ENCODE measurements at places on chromosomes 1 and 21.
A peak's percentile ranks its signal among the peaks of the same experiment; 100 is the strongest.

- no peak for DNase-seq
Measured at GRCh38 chr1:161954050-161954449, 69.6 kb downstream of the OLFML2B start.

DNA sequence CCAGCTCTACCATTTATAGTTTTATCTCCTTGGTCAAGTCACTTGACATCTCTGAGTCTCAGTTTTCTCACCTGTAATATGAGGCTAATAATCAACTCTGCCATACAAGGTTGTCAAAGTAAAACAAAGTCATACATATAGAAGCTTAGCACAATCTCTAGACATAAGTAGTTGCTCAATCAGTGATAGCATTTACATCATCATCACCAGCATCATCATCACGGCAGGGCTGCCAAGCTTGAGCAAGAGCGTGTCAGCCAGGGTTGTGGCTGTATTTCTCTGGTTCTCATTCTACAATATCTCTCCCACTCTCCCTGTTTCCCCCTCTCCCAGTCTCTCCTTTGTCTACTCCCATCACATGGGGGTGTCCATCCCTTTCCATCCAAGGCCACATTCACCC, 41.7 kb upstream of the COA6 start:
- DNase-seq, result no peak

DNA sequence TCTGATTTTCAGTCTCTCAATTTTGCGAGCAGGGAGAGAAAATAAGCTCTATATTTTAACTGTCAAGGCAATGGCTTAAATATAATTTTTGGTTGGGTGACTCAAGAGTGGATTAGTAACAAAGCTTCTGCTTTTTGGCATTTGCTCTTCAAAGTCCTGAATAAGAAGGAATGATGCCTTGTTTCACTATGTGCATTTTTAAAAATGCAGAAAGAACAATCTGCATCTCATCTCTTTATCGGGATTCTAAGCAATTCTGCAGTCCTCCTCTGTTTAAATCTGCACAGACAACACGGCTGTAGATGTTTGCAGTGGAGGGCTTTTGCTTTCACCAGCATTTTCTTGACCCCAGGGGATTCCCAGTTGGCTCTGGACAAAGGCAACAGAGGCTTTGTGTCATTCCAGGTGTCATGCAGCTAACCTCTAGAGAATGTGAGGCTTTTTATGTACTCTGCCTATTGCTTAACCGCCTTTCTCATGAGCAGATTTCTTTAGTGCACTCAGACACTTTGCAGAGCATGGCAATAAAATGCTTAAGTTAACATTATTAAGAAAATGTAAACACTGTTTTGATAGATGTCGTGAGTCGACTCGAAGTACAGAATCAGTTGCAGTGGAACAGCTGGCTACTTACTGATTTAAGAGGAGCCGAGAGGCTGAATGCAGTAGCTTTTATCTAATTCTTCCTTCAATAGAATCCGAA, 783.2 kb upstream of the NEGR1 start:
- DNase-seq, result no peak

DNA sequence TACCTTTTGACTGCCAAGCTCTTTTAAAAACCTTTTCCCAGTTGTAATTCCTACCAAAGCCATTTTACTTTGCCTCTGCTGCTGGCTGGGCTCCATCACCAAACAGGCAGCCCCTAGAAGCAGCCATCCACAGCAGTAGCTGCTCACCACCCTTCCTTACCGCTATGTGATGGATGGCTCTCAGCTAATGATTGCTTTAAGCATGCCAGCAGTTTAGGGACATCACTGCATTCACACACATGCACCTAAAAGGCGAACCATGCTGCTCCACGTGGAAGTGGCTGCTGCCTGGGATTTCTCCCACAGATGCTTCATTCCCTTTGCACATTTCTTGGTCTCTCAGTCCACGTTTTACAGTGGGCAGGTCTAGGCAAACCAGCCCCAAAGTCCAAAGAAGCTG, 46.3 kb upstream of the PDE9A start:
- DNase-seq, result no peak

GRCh38 chr1:116254776-116255175, 118.3 kb upstream of the ATP1A1 start:
- DNase-seq, result no peak

- no peak for DNase-seq
Measured at GRCh38 chr1:1427820-1428148, 6.7 kb upstream of the ANKRD65 start.

DNA sequence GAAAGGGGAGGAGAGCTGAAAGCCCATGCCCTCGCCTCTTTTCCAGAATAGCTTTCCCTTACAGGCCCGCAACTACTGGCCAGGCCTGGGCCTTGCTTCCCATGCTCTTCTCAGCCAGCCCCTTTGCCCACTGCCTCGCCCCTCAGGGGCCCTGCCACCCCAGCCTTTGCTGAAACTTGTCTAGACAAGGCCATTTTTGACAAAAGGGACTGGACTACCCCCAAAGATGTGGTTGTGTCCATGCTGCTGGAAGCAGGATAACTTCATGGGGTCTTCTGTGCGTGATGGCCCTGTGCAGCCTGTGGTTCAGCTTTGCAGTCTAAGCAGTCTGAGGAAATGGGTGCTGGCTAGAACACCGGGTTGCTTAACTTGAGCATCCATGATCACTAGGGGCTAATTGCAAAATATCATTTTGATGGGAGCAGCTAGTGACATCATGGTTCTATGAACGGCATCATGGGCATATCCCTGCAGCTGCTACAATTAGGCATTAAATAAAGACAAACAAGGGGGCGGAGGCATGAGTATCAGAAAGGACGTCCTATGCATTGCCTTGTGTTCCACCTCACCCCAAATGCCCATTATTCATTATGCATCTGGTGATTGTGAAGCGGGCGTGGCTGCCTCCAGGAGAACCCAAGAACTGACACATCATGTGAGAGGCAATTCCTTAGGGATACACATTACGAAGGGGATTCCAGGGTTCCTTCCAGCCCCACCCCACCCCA, 36.8 kb downstream of the NTPCR start:
- no peak for DNase-seq

DNA sequence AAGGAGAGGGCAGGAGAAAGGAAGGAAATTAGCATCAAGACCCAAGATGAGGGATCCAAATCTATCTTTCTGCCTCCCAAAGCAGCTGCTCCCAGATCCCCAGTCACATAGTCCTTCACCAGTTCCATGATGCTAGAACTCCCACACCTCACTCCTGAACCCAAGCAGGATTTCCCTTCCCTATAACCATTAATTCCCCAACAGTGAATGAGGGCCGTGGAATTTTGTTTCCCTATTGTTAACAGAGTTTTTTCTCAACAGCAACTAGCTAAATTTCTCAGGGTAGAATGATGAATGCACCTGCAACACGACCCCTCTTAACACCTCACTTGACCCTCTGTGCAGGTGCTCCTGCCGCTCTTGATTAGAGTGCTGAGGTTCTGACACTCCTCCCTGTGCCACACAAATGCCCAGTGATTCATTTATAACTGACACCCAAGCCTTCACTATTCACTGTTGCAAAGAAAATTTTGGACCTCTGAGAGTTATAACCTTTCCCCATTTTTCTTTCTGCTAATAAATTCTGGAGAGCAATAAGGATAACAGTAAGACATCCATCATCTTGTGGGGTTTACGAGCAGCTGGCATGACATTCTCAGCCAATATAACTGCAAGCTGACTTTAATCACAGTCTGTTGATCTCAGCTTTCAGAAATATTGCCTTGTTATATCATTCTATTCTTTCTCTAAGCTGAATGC, 25.4 kb upstream of the NPL start:
- no peak for DNase-seq

DNA sequence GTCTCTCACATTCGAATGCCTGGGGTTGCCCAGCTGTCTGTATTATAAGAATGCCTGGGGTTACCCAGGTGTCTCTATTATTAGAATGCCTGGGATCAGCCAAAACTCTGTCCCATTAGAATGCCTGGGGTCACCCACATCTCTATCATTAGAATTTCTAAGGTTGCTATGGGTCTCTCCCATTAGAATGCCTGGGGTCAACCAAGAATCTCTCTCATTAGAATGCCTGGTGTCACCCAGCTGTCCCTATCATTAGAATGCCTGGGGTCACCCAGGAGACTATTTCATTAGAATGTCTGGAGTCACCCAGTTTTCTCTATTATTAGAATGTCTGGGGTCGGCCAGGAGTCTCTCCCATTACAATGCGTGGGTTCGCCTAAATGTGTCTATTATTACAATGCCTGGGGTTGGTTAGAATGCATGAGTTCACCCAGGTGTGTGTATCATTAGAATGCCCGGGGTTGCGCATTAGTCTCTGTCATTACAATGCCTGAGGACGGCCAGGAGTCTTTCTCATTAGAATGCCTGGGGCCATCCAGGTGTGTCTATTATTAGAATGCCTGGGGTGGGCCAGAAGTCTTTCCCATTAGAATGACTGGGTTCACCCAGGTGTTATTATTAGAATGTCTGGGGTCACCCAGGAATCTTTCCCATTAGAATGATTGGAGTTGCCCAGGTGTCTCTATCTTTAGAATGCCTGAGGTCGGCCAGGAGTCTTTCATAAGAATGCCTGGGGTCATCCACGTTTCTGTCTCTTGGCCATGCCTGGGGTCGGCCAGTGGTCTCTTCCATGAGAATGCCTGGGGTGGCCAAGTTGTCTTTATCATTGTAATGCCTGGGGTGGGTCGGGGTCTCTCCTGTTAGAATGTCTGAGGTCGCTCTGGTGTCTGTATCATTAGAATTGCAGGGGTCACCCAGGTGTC, 59.6 kb downstream of the RNF187 start:
- DNase-seq, result no peak

DNA sequence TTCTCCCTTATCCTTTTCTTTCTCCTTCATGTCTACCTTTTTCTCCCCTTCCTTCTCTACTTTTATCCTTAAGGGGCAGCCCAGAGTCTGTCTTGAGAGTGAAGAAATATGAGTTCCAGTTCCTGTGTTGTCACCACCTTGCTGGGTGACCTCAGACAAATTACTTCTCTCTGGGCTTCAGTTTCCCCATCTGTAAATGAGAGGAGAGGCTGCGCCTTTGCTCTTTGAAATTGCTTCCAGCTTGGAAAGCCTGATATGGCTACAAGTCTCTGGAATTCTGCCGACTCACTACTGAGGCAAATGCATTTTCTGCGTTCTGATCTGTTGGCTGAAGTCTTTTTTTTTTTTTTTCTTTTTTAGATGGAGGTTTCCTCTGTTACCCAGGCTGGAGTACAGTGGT, 119.2 kb downstream of the SYF2 start:
- no peak for DNase-seq

GRCh38 chr1:164265232-164265631, 293.8 kb upstream of the PBX1 start:
- DNase-seq, result no peak

DNA sequence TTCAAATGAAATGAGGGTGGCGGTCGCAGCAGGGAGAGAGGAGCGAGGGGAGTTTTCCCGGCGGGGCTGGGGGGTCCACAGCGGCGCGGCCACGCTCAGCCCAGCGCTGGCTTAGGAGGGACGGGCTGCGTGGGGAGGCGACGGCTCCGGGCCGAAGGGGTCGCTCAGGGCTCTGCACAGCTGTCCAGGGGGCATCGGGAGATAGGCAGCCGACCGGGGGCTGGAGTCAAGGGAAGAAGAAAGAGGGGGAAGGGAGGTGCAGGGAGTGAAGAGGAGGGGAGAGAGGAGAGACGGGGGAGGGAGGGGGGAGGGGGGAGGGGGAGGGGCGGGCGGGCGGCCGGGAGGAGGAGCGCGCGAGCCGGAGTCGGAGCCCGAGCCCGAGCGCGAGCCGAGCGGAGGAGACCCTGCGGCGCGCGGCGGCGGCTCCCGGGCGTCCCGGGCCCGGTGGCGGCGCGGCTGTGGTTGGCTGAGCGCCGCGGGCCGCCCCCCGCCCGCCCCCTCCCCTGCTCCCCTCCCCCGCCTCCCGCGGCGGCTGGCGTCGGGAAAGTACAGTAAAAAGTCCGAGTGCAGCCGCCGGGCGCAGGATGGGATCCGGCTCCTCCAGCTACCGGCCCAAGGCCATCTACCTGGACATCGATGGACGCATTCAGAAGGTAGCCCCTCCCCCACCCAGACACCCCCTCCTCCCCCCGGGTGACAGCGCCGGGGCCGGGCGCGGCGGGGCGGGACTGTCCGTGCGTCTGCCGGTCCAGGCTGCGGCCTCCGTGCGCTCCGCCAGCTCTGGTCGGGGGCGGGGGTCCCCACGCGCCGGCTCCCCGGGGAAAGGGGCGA, at the start of gene PDE9A:
PDE9A (plus strand) TSS at position 391 of the 831 bp plus-strand sequence; CDS start at position 585, 194 bp downstream.
- peak; percentile 24 for DNase-seq

DNA sequence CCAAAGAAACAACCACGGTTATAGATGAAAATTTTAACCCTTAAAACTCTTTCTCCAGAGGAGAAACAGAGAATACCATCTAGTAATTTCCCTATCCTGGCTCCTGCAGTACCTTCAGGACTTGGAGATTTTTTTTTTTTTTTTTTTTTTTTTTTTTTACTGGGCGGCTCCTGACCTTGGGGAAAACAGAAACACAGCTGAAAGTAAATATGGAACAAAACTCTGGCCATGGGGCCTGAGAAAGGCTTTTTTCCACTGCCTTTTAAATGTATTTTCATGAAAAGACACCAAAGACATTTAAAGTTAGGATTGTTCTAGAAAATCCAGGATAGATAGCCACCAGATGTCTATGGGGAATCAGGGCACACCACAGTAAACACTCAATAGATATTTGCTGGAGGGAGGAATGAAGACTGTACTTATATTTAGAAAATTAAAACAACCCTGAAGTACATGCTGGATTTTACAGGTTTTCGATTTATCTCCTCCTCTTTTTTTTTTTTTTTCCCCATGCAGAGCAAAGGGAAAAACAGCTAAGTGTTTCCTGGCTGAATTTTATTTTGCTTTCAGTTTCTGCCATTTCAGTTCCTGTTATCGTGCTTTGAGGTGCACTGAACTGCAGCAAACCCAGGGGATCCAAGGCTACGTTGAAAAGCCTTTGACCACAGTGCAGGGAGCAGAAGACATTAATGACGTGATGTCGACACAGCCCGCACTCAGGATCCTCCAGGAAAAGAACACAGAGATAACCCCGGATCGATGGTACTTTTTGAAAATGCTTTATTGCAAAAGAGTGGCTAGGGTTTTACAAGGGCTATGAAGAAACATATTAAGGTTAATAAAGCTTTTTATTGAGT, 35.7 kb upstream of the CNN3 start:
- DNase-seq, result peak; percentile 35

GRCh38 chr1:55244476-55245099, 29.4 kb upstream of the USP24 start:
- DNase-seq, result no peak
